ENCODE measurements at places on chromosomes 4 and X. TPM values are rescaled to one million over a fixed set of nuclear protein-coding genes. Genes with fewer than 3 reads are reported as not detected.

MMRN1 gene
- total RNA-seq, result 12.5 TPM

P2RY4 gene
- not detected for total RNA-seq

DNA sequence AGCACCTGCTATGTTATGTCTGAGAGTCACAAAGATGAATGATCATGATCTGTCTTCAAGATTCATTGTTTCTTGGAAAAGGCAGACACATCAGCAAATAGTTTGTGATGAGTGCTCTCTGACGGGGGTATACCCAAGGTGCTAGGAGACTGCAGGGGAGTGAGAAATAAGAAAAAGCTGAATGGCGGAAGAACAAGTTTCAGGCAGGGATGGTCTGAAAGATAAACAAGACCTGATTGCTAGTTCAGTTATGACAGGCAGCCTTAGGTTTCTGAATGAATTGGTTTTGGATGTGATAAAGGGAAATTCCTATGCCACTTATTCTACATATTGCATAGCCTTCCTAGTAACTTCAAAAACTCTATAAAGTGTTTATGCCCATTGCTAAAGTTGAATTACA is 327.0 kb upstream of the DKK2 start:
- DNase-seq, result no peak

- DNase-seq, result no peak
Measured at GRCh38 chrX:43835559-43835958, 46.7 kb downstream of the MAOB start.

GRCh38 chr4:27048429-27049238 is 188.0 kb downstream of the STIM2 start:
- DNase-seq, result no peak

All from mucosa of gallbladder (tissue), 1 donor.